ENCODE measurements at places on chromosomes 11 and 22.

DNA sequence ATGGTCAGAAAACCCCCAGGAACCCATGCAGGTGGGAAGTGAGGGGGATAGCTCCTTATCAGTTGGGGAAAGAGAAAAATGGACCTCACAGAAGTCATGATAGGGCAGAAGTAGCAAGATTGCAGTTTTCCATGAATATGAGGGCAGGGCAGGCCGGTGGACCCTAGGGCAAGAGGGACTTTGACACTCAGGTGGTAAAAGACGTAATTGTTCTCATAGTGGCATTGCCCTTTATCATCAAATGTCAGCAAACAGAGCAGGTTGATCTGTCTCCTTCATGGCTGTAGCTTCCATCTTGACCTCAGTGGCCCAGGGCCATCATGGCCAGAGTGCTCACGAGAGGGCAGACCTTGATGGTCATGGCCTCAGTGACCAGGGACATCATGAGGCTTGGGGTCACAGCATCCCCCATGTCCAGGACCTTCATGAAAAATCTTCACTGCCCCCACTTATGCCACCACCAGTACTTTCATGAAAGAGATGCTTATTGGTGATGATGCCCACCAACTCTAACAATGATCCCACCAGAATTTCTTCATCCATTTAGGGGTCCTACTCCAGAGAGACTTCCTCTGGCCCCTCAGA, 127.1 kb downstream of the SNX19 start:
- DNase-seq = no peak

DNA sequence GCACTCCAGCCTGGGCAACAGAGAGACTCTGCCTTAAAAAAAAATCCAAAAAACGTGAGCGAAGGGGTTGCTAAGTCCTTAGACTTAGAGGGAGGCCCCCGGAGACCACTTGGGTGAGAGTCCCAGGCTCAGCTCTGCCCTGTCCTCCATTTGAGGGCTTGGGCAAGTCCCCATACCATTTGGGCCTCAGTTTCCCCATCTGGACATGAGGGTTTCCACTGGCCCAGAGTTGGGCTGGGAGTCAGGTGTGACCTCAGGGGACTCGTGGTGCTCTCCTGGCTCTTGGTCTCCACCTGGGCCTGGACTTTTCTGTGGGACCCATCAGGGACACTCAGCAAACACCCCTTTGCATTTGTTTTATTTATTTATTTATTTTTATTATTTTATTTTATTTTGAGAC, 35.2 kb upstream of the CSNK1E start:
- DNase-seq = peak; percentile 26

DNA sequence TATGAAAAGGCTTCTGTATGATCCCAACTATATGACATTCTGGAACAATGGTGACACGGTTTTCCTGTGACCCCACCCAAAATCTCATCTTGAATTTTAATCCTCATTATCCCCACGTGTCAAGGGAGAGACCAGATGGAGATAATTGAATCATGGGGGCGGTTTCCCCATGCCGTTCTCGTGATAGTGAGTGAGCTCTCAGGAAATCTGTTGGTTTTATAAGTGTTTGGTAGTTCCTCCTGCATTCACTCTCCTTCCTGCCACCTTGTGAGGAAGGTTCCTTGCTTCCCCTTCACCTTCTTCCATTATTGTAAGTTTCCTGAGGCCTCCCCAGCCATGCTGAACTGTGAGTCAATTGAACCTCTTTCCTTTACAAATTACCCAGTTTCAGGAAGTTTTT, 53.1 kb upstream of the TSPAN18 start:
- DNase-seq = no peak

DNA sequence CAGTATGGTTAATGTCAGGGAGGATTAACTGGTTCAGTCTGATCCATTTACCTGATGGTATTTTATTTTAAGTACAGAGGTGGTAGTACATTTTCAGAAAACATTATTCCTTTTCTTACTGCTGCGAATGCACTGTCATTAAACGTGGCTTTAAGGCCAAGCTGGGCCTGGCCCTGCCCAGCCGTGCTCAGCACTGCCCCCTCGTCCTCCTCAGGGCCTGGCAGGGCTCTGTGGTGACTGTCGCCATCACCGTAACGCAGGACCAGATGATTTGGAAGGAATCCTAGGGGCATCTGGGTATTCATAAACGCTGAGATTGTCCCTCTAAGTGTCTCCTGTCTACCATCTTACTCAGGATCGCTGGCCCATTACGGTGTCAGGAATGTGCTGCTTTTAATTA, 302.0 kb downstream of the TBC1D22A start:
- DNase-seq = no peak

- DNase-seq = peak; percentile 65
Measured at GRCh38 chr11:57618438-57618837, 21.0 kb downstream of the SERPING1 start.
